ENCODE measurements at places on chromosomes 16 and 17.

GRCh38 chr17:65712383-65713267 lies 151.2 kb upstream of the AXIN2 start:
- no peak for DNase-seq

- no peak for DNase-seq
These were observed 20.4 kb downstream of the DUSP14 start for GRCh38 chr17:37510056-37510455.

- no peak for DNase-seq
These were observed 3.3 kb downstream of the TBX4 start for GRCh38 chr17:61455324-61456060.

GRCh38 chr17:57294629-57295501 lies 38.5 kb downstream of the MSI2 start:
- DNase-seq, result no peak

DNA sequence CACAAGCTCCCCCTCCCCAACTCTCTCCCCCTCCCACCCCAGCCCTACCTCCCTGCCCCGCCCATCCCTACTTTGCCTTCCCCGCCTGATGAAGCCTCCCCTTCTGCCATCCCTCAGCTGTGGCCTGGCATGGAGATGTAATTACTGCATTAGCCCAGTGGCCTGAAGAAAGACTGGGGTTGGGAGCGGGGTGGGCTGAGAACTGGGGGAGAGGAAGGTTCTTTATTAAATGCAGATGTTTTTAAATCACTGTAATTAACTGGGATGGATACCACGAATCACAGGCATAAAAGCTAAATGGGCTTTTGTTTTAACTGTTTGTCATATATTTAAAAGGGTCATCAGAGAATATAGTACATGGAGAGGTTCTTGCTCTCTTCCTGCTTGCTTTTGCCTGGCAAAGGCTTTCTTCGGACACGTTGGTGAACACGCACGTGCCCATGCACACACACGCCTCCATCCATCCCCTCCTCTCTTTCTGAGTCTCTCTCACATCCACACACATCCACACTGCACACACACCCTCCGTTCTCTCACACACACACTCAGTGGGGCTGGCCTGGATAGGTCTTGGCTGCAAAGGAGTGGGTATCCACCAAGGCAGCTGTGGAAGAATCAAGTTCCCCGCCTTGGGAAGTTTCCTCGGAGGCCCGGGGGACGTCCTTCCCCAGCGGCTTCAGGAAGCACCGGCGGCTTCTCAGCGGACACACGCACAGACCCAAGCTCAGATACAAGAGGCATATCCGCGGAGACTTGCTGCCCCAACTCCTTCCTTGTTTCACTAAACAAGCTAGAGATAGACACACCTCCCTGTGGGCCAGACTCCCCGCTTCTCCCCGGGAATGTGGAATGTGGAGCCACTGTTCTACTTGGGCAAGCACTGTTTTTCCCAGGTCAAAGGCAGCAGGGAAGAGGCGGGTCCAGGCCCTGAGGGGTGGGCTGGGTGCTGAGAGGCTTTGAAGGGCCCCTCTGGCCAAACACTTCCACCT lies 27.4 kb upstream of the TNRC6C start:
- DNase-seq, result no peak

DNA sequence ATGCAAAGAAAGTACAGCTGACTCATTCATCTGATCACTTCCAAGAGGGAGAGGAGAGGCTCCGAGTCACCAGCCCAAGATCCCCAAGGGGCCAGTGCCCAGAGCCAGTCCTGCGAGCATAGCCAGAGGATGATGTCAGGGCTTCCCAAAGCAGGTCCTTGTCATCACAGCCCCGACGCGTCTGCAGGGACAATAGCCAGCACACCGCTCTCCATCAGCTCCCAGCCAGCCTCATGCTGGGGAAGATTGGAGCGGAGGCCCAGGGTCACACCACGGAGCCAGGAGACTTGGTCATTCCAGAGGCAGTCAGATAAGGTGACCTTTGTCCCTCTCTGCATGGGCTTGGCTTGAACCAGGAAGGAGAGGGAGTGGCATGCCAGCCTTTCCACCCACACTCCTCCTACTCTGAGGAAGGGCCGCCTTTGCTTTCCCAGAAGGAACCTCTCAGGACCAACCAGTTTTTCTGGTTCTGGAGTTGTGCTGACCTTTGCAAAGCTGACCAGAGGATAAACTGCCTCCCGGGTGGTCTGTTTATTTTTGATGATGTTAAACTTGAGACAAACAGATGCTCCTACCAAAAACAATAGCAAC lies 58.3 kb upstream of the ARHGAP44 start:
- no peak for DNase-seq

- DNase-seq, result no peak
These were observed 186.1 kb downstream of the MSI2 start for GRCh38 chr17:57442401-57442823.

- DNase-seq, result no peak
These were observed 27.8 kb downstream of the CCL4 start for GRCh38 chr17:36131421-36131820.

- no peak for DNase-seq
These were observed 177.1 kb downstream of the HS3ST4 start for GRCh38 chr16:25868706-25869370.
